ENCODE measurements at places on chromosomes 6 and 20.

DNA sequence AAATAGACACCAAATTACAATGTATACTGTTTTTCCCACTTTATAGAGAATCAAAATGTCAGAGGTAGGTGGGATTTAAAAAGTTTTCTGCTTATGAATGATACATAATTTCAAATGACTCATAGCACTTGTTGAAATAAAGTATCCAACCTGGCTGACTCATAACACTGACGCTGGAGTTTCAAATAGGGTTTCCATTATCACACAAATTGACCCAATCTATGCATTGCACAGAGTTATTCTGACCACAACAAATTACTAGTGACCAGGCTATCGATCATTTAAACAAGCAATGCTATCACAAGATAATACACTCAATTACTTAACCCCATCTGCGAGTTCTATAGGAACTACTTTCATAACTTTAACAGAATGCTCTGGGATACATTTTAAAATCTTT, 31.9 kb upstream of the PRELID3B start:
- no peak for DNase-seq

DNA sequence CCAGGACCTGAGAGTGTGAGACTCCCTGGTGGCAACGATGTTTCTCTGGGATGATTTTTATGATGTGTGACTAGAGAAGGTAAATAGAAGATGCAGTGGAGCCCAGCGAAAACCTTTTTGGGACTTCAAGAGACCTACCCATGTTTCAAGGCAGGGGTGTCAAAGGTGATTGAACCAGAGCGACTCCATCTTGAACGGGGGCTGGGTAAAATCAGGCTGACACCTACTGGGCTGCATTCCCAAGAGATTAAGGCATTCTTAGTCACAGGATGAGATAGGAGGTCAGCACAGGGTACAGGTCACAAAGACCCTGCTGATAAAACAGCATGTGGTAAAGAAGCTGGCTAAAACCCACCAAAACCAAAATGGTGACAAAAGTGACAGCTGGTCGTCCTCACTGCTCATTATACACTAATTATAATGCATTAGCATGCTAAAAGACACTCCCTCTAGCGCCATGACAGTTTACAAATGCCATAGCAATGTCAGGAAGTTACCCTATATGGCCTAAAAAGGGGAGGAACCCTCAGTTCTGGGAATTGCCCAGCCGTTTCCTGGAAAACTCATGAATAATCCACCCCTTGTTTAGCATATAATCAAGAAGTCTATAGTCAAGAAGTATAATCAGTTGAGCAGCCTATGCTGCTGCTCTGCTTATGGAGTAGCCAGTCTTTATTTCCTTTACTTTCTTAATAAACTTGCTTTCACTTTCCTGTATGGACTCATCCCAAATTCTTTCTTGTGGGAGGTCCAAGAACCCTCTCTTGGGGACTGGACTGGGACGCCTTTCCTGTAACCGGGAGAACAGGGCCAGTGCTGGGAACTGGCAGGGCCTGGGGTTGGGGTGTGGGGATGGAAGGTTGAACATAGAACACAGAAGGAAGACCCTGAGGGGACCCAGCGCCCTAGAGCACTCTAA, 526.4 kb downstream of the QKI start:
- DNase-seq = no peak

GRCh38 chr6:41071501-41071922, 644 bp downstream of the OARD1 start:
- no peak for DNase-seq

- DNase-seq = no peak
These were observed 113.6 kb upstream of the DST start for GRCh38 chr6:56756219-56756789.

- DNase-seq = no peak
These were observed 304.3 kb upstream of the SUPT3H start for GRCh38 chr6:45681860-45682511.

GRCh38 chr6:158531970-158532369, 27.9 kb upstream of the TMEM181 start:
- no peak for DNase-seq

DNA sequence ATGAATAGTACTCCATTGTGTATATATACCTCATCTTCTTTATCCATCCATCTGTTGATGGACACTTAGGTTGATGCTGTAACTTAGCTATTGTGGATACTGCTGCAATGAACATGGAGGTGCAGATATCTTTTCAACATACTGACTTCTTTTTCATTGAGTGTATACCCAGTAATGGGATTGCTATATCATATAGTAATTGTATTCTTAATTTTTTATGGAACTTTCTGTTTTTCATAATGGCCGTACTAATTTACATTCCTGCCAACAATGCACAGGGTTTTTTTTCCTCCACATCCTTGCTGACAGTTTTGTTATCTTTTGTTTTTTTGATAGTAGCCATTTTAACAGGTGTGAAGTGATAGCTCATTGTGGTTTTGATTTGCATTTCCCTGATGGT, 5.2 kb downstream of the CCN2 start:
- no peak for DNase-seq

DNA sequence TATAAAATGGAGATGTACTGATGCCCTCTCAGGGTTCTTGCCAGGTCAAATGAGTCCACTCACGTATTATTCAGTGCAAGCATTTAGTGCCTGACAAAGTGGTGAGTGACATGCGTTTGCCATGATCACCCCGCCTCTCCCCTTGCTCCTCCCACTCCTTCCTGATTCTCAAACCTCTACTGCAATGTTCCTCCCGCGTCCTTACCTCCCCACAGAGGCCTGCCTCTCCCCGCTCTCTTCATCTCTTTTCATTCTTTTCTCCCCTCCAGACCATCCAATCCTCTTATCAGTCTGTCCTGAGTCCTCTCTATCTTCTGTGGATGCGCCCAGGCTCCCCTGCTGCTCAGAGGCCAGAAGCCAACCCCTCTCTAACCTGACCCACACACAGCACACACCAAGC, 40.7 kb downstream of the KCNK5 start:
- no peak for DNase-seq

- DNase-seq = no peak
These were observed 203.6 kb upstream of the TBX18 start for GRCh38 chr6:84967965-84968364.

DNA sequence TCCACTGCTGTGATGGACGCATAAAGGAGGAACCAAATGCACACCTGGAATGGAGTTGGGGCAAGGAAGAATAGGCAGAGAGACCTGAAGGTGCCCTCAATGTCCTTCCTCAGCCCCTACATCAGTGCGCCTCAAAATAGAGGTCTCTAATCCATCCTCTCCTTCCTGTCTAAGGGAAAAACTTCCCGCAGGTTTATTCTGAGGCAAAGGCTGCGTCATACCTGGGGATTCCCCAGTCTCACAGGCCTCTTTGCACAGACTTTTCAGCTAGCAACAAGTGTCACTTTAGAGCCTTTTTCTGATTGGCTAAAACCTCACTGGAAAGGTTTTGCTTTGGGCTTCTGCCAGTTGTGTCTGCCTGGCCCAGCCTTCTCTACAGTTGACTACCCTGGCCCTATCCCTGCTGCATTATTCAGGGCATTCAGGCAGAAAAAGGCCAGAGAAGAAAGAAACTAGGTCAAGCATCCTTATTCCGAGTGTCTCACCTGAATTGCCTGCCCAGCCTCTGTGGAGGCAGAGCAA, 1.8 kb upstream of the HLA-DQB1 start:
- peak; percentile 12 for DNase-seq

GRCh38 chr6:156389296-156389695, 387.9 kb upstream of the ARID1B start:
- DNase-seq = no peak

DNA sequence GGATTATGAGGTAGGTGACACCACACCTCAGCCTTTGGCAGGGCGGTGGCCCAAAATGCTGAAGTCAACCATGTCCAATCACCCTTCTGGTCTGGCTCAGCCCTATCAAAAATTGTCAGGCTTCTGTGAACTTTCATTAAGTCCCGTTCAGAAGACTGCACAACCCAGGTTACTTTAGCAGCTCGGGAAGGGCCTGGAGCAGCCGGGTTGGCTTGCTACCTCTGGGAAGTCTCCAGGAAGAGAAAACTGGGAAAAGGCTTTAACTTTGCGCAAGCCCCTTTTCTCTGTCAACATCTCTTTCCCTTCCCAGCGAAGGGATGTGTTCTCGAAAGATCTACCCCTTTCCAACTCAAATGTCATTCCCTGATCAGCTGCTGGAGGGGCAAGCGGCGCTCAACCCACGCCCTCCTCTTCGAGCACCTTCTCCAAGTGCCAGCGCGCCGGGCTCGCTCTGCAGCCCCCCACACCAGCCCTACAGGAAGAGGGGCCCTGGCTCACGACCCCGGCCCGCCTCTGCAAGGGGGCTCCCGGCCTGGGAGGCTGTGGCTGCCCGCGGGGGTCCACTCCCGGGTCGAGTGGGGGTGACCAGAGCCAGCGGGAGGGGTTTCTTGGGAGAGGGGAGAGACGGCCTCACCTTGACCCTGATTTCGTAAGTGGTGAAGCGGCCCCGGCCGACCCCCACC, 573 bp downstream of the SNX3 start:
- peak; percentile 4 for DNase-seq

DNA sequence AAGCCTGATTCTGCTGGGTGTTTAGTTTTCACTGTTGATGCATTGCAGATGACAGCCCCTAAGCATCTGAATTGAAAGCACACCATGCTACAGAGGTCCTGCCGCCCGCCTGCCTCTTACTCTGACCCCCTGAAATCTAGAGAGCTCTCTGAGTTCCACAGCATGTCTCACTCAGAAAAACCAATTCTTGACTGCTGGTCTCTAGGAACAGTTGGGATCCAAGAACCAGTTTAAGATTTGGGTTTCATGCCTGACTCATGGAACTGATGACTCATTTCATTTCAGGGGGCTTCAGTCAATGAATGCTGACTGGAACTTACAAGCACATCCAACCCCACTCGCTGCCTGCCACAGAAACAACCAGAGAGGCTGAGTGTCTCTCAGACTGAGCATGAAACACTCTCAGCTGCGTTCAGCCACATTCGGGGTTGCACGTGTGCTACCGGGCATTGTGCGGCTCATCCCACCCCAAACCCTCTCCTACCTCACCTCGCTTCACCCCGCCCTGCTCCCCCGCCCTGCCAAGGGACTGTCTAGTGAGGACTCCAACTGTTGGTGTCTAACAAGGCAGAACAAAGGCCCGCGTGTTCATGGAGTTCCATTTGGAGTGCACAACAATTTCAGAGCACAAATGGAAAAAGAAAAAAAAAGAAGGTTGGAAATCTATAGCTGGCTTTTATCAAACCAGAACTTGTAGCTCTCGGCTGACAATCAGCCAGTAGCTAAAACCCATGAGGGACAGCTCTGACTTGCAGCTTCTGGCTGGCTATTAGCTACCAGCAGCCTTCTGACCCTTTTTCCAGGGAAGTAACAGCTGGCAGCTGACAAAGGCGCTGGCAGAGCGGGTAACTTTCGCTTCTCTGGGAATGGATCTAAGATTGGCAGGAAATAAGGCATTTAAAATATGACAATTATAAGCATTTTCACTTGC, 20.0 kb upstream of the TRAF3IP2 start:
- no peak for DNase-seq

- no peak for DNase-seq
These were observed 245.9 kb downstream of the FARS2 start for GRCh38 chr6:5507131-5507681.

- DNase-seq = peak; percentile 24
These were observed 39.7 kb upstream of the TULP1 start for GRCh38 chr6:35552285-35552917.

DNA sequence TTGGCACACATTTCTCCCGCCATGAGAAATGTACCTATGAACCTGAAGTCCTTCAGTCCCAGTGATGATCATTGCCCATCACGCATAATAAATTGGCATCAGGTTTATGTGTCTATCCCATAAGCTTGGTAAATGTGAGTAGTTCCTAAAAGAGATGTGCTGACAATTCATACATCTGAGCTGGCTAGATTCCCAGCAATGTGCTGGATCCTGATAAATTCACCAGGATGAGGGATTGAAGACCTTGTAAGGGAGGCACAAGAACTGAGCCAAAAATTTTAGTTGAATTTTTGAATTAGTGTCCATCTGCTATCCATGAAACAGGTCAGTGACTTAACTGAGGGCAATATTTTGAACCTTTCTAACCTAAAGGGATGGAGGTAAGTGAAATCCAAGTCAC, 267.9 kb upstream of the CITED2 start:
- DNase-seq = no peak

- no peak for DNase-seq
These were observed 35.3 kb upstream of the CLIC5 start for GRCh38 chr6:46050845-46051405.

DNA sequence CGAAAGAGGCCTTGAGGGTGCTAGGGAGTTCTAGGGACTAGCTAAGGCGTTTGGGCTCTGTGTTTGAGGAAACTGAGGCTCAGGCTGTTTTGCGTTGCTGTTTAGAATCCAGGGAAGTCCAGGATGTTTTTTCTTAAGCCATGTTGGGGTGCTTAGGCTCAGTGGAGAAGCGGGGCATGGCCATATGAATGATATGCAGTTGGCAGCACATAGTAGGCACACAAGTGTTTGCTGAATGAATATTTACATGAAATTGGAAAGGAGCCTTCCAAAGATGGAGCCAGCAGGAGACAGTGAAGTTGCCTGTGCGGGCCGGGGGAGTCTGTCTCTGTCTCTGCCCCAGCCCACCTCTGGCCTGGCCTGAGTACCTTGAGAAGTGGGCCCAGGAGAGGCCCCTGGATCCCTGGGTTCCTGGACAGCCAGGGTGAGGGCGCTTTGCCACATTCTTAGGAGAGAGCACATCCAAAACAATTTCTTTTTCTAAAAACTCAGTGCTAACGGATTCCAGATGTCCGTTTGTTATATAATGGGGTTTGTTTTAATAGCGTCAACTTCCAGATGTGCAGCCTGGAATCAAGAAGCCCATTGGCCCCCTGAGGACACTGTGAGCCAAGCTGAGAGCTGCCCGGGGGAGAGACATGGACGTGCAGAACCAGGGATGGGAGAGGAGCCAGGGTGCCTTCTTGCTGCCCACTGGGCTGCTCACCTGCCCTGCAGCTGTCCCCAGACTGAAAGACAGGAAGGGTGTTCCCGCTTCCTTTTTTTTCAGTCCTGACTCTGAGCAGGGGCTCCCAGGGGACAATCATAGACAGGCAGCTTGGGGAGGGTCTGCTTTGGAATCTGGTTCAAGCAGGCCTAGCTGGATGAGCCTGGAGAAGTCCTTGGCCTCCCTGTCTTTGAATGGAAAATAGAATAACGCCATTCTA, 20.1 kb upstream of the EMILIN3 start:
- no peak for DNase-seq

- DNase-seq = no peak
These were observed 99.0 kb downstream of the TMEM242 start for GRCh38 chr6:157224178-157224950.

- DNase-seq = no peak
These were observed 148.5 kb downstream of the LY86 start for GRCh38 chr6:6736791-6737654.

GRCh38 chr6:117126213-117126612, 139.1 kb upstream of the VGLL2 start:
- DNase-seq = no peak

- no peak for DNase-seq
These were observed 254.3 kb downstream of the SOX4 start for GRCh38 chr6:21847711-21848480.

- DNase-seq = no peak
These were observed 2.2 kb upstream of the MAPK13 start for GRCh38 chr6:36128073-36128472.
